ENCODE measurements at places on chromosomes 11 and 22.

DNA sequence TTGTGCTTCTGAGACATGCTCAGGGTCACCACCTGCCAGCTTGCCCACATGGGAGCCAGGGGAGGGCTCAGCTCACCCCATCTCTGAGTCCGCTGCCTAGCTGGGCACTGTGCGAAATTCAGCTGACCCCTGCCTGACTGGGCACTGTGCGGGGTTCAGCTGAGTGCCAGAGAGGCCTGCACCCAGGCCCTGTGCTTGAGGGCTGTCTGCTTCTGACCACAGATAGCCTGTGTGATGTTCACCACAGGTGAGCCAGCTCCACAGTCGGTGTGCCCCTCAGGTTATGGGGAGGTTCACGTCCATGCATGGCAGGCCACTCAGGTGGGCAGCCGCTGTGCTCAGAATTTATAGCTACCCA lies 84.5 kb upstream of the SUSD2 start:
- no peak for DNase-seq

DNA sequence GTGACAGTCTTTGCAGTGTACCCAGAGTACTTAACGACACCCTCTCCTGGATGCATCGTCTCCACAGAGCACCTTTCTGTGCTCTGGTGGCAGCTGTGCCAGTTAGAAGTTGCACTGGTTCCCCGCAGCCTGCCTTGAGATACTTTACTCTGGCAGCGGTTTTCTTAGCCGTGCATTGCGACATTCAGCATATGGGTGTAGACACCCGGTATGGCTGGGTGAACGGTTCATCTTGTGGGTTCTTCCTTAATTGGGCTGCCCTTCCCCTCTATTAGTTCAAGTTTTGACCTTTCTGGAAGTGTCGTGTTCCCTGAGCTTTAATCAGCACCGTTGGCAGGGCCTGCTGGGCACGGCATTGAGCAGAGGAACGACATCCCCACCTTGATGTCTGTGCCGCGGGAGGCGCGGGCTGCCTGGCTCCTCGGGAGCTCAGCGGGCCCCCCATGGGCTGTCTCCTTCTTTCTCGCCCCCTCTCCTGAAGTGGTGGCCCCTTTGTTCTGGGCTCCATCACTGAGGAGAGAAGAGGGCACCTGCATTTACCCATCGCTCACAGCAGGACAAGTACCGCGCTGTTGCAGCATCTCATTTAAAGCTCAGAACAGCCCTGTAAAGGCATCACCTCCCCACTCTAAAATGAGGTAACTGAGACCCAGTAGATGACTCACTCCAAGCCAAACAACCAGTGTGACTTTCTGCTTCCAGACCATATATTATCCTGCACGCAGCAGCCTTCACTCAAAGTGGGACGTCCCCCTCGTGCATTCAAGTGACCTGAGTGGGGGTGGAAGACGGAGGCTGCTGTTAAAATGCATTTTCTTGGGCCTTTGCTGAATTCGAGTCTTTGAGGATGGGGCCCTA lies 13.3 kb downstream of the FAM83F start:
- DNase-seq, result no peak

GRCh38 chr11:101860696-101861427 lies 53.9 kb upstream of the CEP126 start:
- DNase-seq, result no peak

GRCh38 chr11:44559207-44559939 lies 6.1 kb upstream of the CD82 start:
- DNase-seq, result no peak

DNA sequence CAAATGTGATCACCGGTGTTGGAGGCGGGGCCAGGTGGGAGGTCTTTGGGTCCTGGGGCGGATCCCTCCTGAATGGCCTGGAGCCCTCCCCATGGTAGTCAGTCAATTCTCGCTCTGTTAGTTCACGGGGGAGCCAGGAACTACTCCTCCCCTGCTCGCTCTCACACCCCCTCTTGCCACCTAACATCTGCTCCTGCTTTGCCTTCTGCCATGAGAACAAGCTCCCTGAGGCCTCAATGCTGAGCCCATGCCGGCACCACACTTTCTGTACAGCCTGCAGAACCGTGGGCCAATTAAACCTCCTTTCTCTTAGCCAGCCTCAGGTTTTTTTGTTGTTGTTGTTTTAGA lies 135.7 kb downstream of the SHANK2 start:
- DNase-seq, result no peak

Data from activated gamma-delta T cell treated with anti-CD3 and anti-CD28 coated beads, Interleukin-2, amount 50 U/mL, for 16 hours (primary cell).